ENCODE measurements at places on chromosomes 5 and 9. TPM values are rescaled to one million over a fixed set of nuclear protein-coding genes. Genes with fewer than 3 reads are reported as not detected.

DNA sequence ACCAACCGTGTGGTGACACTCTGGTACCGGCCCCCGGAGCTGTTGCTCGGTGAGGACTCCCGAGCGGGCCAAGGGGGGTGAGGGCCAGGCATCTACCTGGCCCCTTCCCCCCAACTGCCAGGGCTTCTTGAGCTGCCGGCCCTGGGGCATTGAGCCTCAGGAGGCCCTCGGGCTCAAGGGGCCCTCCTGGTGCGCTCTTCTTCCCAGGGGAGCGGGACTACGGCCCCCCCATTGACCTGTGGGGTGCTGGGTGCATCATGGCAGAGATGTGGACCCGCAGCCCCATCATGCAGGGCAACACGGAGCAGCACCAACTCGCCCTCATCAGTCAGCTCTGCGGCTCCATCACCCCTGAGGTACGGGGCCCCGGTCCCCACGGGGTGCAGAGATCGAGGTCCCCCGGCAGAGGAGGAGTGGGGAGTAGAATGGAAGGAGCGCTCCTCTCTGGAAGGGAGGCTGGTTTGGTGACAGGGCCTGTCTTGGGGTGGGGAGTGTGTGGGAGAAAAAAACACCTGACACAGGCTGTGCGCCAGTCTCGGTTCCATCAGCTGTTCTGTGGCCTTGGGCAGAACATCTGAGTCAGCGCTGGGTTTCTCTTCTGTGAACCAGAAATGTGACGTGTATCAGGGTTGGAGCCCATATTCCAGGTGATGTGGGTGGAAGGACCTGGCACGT, 2.6 kb downstream of the CDK9 start:
- no peak for DNase-seq
- no peak overlapping the region for H3K4me3 ChIP-seq
- peaks cover 52% of the 10 kb centered on the region for H3K36me3 ChIP-seq
- H3K27ac ChIP-seq: no peak overlapping the region
- no peaks in the 10 kb centered on the region for H3K4me1 ChIP-seq

DNA sequence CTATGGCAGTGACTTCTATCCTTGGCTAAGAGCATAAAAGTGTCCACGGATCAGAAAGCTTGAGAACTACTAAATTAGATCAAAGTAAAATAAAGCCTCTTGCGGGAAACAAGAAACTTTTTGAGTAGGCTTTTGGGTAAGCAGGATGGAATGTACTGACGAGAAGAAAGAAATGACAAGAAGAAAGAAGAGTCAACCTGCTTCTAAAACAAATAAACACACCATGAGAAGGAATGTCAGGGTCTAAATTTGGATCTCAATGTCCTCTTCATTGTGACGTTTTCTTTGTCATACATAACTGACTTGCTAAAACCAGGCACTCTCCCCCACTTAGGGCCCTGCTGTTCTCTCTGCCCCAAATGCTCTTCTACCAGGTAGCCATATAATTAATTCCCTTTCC, 290.1 kb upstream of the PTGER4 start:
- H3K27me3 ChIP-seq: no peaks in the 10 kb centered on the region
- H3K27ac ChIP-seq: no peak overlapping the region
- no peak overlapping the region for H3K4me3 ChIP-seq

DNA sequence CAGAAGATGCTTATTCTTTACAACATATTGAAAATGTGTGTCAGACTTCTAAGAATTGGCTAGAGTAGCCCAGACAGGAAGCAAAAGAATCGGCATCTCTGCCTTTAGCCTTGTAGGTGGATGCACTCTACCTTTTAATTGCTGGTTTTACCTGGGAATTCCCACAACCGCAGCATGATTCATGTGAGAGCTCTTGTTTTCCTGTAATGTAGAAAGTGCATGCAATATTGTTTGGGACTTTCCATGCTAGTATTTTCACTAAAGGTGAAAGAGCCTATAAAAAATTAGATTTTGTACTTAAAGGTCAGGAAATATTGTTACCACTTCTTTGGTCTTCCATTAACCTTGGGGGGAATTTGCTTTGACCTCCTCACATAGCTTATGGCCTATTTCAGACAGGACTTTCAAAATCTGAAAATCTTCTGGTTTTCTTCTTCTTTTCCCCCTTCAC, 89.8 kb downstream of the NTRK2 start:
- no peak overlapping the region for H3K27ac ChIP-seq
- no peak overlapping the region for H3K4me3 ChIP-seq
- no peak for DNase-seq
- H3K36me3 ChIP-seq: no peaks in the 10 kb centered on the region

DNA sequence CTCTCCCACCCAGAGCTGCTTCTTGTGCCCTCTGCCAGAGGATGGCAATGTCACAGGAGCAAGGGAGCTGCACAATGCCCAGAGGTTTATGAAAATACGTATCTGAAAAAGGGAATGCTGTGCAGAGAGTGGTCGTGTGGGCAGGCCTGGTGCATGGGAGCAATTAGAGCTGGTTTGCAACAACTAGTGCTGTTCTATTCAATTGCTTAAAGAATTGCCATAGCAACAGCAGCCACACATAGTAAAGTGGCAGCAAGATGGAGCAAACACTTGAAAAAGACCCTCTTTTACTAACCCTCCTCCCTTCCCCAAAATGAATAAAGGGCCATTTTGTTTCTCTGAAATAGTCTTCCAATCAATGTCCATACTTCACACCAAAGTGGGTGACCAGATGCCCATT, 166.3 kb downstream of the CRB2 start:
- H3K4me3 ChIP-seq: no peak overlapping the region
- H3K27ac ChIP-seq: no peak overlapping the region
- H3K4me1 ChIP-seq: no peaks in the 10 kb centered on the region
- no peak for DNase-seq
- no peaks in the 10 kb centered on the region for H3K36me3 ChIP-seq

BARHL1 gene
- total RNA-seq: not detected

KYAT1 gene
- 30.4 TPM for total RNA-seq

ECPAS gene
- total RNA-seq: 131 TPM

SSNA1 gene
- total RNA-seq: 87.3 TPM

DNA sequence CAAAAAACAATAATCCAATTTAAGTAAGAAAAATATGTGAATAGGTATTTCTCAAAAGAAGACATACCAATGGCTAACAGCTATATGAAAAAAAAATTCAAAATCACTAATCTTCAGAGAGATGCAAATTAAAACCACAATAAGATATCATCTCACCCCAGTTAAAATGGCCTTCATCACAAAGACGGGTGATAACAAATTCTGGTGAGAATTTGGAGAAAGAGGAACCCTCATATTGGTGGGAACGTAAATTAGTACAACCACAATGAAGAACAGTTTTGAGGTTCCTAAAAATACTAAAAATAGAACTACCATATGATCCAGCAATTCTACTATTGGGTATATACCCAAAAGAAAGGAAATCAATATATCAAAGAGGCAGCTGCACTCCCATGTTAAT, 94.3 kb downstream of the TMEM167A start:
- H3K36me3 ChIP-seq: no peaks in the 10 kb centered on the region
- H3K27ac ChIP-seq: no peak overlapping the region
- H3K27me3 ChIP-seq: no peaks in the 10 kb centered on the region
- no peak overlapping the region for H3K4me3 ChIP-seq
- H3K4me1 ChIP-seq: peaks cover 10% of the 10 kb centered on the region

ANKRD31 gene
- 0.27 TPM for total RNA-seq
